ENCODE measurements at places on chromosomes 2 and 18.

DNA sequence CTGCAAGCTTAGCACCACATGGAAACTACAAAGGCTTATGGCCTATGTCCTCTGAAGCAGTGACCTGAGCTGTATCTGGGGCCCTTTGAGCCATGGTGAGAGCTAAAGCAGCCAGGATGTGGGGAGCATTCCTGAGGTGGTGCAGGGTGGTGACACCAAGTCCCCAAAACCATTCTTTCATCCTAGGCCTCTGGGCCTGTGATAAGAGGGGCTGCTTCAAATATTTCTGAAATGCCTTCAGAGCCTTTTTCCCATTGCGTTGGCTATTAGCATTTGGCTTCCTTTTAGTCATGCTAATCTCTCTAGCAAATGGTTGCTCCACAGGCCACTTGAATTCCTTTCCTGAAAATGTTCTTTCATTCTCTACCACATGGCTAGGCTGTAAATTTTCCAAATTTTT, 13.4 kb downstream of the CCDC150 start:
- DNase-seq, result no peak

- no peak for DNase-seq
Measured at GRCh38 chr2:224802407-224802806, 86.2 kb upstream of the CCDC195 start.

DNA sequence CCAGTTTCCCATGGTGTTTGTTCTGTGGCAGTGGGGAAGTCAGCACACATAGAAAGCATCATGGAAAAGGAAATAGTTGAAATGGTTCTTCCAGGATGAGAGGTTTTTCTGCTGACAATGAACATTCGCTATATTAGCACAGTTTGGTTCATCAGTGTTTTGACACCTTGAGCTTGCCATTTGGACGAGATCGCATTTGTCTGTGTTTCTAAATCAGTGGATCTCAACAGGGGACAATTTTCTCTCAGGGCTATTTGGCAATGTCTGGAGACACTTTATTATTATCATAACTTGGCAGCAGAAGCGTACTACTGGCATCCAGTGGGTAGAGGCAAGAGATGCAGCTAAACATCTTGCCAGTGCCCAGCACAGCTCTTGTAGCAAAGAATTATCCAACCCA, 74.6 kb downstream of the CD8B2 start:
- no peak for DNase-seq

GRCh38 chr2:224405412-224405811, 3.5 kb upstream of the FAM124B start:
- DNase-seq, result peak; percentile 21

GRCh38 chr2:99879481-99879880, 262.9 kb downstream of the AFF3 start:
- DNase-seq, result no peak

DNA sequence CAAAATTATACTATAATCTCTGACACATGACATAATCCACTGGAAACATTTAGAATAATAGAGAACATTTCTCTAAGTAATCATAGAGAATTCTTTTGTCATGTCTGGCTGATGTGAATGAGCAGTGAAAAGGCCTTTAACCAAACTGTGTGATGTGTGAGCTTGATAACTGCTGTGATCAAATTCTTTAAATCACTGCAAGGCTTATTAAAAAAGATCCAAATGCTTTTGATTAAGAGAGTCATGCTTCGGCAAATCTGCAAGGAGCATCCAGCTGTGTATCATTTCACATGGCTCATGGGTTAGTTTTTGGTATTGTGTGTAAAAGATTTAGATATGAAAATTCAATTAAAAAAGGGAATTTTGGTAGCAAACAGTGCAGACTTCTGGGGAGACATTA, 58.6 kb upstream of the TFPI start:
- no peak for DNase-seq

GRCh38 chr2:62180975-62181374, 14.9 kb upstream of the B3GNT2 start:
- peak; percentile 48 for DNase-seq

DNA sequence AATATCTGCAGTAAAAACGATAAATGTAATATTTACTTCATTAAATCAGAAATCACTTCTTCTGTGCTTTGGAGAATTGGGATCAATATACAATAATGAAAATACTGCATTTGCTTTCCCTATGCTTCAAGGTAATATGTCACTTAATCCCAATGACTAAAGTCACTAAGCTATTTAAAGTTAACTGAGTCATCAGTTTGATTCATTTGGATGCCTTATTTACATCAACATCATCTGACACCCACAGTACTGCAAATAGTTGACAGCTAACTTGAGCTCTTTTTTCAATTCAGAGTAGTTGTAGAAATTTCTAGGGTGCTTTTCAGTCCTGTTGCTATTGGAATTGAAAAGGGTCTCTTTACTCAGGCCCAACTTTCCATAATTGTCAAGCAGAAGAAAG, 776.9 kb upstream of the FSHR start:
- DNase-seq, result no peak

GRCh38 chr18:2857491-2858131, 10.8 kb downstream of the EMILIN2 start:
- DNase-seq, result peak; percentile 96

- DNase-seq, result no peak
Measured at GRCh38 chr18:332007-332406, 64.2 kb upstream of the THOC1 start.

DNA sequence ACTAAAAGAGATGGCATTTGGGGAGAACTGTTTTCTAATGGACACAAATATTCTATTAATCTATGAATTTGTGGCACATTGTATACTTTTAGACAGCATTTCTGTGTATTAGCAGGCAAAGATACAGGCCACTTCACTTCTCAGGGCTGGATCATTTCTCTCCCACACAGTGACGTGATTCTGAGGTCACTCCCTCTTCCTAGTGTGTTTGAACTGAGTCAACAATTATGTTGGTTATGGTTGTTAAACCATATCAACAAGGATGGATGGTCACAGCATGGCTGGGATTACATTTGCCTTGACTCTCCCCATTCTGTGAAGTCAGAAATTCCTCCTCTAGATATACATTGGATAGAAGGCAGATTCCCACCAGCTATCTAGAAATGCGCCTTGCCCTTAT, 11.6 kb downstream of the NOSTRIN start:
- no peak for DNase-seq

DNA sequence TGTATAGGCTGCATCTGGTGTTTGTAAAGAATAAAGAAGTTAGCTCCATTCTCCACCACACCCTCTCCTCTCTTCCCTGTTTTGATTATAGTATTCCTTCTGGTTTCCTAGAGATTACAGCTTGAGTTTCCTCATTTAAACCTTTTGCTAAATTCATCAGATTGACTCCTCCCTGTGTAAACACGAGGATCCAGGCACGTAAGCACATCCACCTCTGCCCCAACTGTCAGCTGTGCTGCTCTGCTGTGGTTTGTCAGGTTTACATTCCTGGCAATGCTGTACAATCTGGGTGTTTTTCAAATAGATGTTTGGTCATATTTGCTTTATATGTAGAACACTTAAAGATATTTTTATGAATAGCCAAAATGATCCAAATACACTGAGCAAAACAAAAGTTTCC, 302.8 kb downstream of the PTGR3 start:
- no peak for DNase-seq

DNA sequence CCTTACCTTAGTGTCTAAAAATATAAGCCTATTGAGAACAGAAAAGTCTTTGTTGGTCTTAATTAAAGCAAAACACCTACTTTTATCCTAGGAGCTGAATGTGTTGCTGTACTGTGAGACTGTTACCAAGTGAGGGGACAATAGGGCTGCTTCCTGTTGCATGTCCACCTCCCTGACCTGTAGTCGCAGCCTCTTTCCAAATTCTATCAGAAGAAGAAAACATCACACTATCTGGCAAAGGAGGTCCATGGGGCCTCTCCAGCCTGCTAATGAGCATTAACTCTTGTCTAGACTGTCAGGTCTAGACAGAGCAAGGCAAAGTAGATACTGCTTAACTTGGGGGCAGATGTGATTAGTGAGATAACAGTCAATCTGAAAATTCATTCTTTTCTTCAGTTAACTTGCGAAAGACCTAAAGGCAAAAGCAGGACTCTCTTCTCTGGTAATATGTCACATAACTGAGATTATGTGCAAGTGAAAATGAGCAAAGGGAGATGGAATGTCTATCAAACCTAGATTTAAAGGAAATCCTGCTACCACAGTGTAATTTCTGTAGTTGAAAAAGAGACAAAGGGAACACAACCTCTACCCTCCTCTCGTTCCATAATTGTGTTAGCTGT, 66.9 kb downstream of the CDH20 start:
- DNase-seq, result no peak

DNA sequence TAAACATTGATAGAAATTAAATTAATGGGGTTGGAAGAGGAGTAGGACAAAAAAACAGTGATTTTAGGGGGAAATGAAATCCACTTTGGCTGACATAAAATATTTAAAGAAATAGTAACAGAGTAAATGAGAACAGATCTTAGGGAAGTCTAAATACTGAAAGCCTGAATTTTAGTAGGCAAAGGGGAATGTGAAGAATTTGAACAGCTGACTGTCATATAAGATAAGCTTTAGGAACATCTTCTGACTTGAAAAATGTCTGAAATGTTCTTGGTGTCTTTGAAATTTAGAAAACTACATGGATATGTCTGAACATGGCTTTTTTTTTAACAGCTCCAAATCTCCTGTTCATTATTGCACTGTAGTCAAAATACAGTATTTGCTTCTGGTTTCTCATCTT, 150.3 kb downstream of the CALCRL start:
- no peak for DNase-seq

- no peak for DNase-seq
Measured at GRCh38 chr18:3916082-3916481, 466.1 kb downstream of the TGIF1 start.

GRCh38 chr2:165120740-165121467, 82.9 kb downstream of the SCN3A start:
- no peak for DNase-seq

DNA sequence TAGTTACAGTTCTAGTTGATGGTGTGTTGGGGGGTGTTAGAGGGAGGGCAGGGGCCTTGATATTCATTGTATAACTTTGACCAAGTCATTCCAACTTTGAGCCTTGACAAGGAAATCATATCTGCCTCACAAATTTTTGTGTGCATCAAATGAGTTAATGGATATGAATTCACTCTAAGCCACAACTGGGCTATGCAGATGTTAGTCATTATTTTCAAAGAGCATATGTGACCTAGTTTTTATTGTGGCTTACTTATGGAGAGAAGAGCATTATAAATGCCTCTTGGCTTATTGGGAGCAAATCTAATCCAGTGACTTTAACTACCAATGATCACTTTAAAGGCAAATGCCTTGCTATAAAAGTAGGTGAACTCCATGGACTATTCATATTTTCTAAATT, 250.2 kb downstream of the LPIN1 start:
- no peak for DNase-seq

DNA sequence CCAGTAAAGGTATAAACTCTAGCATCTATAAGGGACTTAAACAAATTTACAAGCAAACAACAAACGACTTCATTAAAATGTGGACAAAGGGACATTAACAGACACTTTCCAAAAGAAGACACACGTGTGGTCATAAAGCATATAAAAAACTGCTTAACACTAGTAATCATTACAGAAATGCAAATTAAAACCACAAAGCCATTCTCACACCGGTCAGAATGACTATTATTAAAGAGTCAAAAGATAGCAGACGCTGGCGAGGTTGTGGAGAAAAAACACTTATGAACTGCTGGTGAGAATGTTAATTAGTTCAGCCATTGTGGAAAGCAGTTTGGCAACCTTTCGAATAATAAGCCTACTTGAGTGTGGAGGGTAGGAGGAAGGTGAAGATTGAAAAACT, 217.1 kb upstream of the DLGAP1 start:
- DNase-seq, result no peak

DNA sequence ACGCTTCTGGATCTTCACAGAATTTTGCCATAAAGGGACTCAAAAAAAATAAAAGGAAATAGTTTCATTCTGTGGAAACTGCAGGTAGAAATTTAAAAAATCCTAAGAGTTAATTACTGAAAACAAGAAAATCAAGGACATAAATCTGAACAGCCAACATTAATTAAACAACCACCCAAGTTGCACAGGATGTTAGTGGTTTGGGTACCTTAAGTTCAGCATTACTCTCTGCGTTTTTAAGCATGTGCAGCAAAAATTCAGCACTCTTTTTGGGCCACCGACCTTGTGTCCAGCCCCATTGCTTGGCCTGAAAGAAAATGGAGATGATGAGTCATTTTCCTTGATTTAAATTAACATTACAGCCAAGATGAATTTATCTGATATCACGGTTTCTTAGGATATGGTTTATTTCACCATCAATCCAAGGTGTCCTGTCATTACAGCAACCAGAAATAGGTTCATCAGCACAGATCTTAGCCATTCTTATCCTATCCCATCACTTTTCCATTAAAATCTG, 3.3 kb upstream of the C18orf32 start:
- no peak for DNase-seq

- no peak for DNase-seq
Measured at GRCh38 chr2:6071519-6071918, 379.3 kb downstream of the SOX11 start.

DNA sequence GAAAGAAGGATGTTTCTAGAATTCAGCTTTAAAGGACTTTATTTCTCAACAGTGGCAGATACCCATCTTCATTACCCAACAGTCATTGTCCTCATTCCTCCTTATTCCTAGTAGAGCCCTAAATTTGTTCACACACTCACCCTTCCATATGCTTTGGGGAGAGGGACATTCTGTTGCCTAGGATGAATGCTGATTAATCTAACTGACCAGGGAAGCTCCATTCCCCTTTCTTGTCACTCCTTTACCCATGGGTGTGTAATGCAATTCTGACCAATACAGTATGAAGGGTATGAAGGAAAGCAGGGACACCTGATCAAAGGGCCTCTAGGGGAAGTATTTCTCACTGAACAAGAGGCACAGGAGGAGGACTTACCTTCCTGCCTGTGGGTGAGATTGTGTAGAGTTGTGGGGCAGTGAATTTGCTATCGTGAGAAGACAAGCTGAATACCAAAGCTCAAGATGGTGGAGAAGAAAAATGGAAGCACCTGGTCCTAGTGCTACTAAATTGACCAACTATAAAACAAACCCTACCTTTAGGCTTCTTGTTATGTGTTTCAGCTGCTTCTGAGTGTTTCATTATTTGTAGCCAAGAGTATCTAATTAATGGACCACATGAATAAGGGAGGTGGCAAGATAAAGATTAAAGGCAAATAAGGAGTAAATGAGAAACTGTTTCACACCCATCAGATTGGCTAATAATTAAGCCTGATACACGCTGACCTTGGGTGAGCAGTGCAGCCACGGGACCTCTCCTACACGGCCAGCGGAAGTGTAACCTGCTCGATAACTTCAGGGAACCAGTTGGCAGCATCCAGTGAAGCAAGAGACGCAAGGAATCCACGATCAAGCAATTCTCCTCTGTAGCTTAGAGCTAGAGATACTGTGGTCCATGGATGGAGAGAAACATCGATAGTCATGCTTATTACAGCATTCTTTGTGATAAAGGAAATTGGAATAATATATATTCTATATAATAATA, 202.3 kb downstream of the MYCN start:
- no peak for DNase-seq

GRCh38 chr2:240481720-240482119, 46.3 kb downstream of the GPC1 start:
- DNase-seq, result no peak

- no peak for DNase-seq
Measured at GRCh38 chr2:240645346-240645745, 20.1 kb downstream of the GPR35 start.

GRCh38 chr18:49028801-49029506, 78.2 kb upstream of the SMAD7 start:
- DNase-seq, result no peak

GRCh38 chr2:88729061-88729745, 37.7 kb downstream of the RPIA start:
- peak; percentile 97 for DNase-seq

Measured in NB4 (cell line).